ENCODE measurements at places on chromosomes 3 and 15.

DNA sequence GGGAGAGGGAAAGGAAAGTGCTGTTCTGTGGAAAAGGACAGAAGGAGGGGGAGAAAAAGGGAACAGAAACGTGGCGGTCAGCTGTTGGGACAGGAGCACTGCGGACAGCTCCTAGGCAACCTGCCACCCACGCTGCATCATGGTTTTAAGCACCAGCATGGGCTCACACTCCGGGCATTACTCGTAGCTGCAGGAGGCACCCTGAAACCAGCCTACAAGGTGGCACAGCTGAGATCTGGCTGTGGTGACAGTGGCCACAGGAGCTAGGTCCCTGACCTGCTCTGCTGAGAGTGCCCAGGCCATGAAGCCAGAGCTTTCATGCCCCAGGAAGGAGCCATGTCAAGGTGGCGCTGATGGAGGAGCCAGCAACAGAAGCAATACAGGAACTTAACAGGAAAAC lies 161.4 kb upstream of the ST8SIA2 start:
- no peak for DNase-seq

DNA sequence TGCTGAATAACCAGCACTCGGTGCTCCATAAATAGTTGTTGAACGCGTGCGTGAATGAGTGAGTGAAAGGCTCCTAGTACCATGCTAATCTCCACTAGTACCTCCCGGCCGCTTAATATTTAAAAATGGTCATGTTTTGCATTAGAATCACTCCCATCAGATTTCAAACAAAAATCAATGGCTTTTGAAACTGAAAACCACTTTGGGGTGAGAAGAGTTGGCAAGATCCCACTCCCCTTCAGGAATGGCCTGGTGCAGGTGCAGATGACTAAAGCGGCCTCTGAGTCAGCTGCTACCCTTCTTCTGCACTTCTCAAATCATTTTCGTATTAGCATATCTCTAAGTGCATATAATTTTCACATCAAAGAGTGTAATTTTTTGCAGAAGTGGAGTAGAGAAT lies 425.3 kb upstream of the PROK2 start:
- no peak for DNase-seq

DNA sequence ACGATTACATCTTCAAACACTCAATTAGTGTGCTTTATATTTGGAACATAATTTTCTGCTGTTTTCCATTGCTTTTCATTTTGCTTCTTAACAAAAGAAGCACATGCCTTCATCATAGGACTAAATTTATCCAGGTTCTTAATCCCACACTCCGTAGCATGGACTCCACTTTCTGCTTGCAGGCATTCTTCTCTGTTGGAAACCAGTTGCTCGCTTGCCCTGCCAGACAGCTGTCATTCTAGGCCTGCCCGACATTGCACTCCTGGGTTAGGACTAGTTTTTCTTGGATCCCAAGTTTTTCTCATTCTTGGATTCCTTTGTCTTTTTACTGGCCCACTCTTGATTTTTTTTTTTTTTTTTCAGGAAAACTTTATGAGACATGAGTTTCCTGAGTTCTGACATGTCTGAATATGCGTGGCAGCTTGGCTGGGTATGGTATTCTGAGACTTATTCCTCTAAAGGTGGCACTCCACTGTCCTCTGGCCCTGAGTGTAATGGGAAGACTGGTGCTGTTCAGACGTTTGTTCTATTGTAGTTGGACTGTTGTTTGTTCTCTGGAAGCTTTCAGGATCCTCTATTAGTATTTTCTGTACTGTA lies 6.3 kb upstream of the ATP1B3 start:
- DNase-seq = no peak

- DNase-seq = no peak
Measured at GRCh38 chr3:14286887-14287500, 108.4 kb downstream of the LSM3 start.

GRCh38 chr3:171678971-171679492 lies 131.3 kb downstream of the PLD1 start:
- DNase-seq = no peak

GRCh38 chr3:20052851-20053250 lies 12.6 kb downstream of the KAT2B start:
- DNase-seq = no peak

- DNase-seq = peak; percentile 7
Measured at GRCh38 chr15:67433495-67434099, 87.3 kb upstream of the C15orf61 start.

- DNase-seq = no peak
Measured at GRCh38 chr3:48798998-48799397, 48.7 kb downstream of the PRKAR2A start.

- no peak for DNase-seq
Measured at GRCh38 chr3:36837089-36837488, 72.7 kb upstream of the DCLK3 start.

DNA sequence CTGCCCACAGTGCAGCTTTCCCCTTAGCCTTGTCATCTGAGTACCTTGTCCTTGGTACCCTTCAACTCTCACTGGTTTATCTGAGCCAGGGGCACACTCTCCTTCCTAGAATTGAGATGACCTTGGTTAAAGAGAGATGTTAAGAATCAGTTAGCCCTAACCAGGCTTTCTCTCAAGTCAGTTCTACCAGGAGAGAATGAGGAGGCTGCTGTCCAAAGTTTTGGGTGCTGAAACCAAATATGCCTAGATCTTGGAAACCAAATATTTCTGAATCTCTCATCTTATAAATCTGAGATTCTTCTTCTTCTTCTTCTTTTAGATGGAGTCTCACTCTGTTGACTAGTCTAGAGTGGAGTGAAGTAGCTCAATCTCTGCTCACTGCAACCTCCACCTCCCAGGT lies 12.0 kb upstream of the CTXND1 start:
- no peak for DNase-seq

DNA sequence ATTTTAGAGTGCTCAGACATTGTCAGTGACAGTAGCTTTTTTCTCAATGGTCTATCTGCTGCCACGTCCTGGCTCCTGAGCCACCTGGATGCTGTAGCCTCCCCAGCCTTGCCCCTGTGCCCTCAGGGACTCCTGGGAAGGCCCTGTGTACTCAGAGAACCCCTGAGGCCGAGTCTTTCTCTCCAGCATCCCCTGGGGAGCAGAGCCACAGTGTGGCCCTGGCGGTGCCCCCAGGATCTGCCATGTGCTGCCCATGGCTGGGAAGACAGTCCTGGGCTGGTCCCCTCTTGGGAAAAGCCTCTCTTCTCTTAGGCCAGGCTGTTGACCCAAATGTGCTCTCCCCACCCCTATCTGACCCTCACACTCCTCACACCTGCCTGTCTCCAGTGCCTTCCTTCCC lies 5.0 kb downstream of the MYD88 start:
- DNase-seq = no peak

GRCh38 chr15:47726399-47726823 lies 9.1 kb downstream of the SEMA6D start:
- DNase-seq = no peak

- peak; percentile 71 for DNase-seq
Measured at GRCh38 chr3:177832880-177833279, 635.6 kb upstream of the TBL1XR1 start.

GRCh38 chr3:99084156-99084555 lies 182.7 kb upstream of the DCBLD2 start:
- no peak for DNase-seq

- no peak for DNase-seq
Measured at GRCh38 chr3:196193133-196193735, 18.0 kb downstream of the ZDHHC19 start.

GRCh38 chr3:68483041-68483440 lies 449.3 kb downstream of the TAFA4 start:
- no peak for DNase-seq

GRCh38 chr3:15768421-15769255 lies 29.1 kb downstream of the ANKRD28 start:
- peak; percentile 16 for DNase-seq

- no peak for DNase-seq
Measured at GRCh38 chr3:160128056-160128455, 97.2 kb upstream of the C3orf80 start.

DNA sequence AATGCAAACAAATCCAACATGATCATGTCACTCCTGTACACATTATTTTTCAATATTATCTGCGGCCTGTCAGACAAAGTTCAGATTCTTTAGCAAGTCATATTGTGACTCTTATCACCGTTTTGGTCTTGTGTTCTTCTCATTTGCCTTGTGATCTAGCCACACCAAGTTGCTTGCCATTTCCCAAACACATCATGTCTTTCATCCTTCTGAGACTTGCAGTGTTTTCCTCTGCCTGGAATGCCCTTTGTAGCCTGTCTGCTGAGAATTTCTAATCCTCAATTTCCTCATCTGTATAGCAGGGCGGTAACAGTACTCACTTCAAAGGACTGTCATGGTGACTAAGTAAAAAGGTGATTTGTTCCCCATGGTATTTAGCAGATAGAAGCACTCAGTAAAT lies 135.0 kb downstream of the GREM1 start:
- no peak for DNase-seq

GRCh38 chr3:76231258-76231657 lies 445.9 kb upstream of the ZNF717 start:
- no peak for DNase-seq

GRCh38 chr3:10775828-10776227 lies 40.2 kb upstream of the SLC6A11 start:
- no peak for DNase-seq

DNA sequence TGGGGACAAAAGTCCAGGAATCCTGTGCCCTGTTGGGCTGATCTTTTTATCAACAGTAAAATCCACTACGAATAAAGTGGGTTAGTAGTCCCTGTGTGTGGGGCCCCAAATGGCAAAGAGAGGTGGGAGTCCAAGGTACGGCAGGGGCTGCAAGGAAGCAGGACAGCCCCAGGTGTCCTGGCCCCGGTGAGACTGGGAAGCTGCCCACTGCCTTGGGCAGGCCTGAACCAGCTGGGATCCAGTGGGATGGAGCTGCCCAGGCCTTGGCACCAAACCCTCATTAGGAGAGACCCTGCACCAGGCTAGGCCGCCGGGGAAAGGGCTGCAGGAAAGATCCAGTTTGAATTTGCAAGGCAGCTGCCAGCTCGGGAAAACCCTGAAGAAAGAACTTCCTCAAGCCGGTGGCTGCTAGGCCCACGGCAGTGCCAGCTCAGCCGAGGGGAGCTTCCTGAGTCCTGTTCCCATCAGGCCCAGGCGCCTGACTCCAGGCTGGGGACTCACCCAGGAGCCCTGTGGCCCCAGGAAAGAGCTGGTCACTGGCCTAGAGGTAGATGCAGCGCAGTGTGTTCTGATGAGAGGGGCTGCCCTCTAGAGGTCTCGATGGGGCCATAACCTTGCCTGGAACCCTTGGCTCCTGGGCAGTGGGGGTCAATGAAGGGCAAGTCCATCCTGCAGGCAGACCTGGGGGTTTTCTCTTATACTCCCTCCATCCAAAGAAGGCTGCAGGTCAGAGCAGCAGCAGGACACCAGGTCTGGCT lies 14.4 kb upstream of the GNAI2 start:
- DNase-seq = no peak

DNA sequence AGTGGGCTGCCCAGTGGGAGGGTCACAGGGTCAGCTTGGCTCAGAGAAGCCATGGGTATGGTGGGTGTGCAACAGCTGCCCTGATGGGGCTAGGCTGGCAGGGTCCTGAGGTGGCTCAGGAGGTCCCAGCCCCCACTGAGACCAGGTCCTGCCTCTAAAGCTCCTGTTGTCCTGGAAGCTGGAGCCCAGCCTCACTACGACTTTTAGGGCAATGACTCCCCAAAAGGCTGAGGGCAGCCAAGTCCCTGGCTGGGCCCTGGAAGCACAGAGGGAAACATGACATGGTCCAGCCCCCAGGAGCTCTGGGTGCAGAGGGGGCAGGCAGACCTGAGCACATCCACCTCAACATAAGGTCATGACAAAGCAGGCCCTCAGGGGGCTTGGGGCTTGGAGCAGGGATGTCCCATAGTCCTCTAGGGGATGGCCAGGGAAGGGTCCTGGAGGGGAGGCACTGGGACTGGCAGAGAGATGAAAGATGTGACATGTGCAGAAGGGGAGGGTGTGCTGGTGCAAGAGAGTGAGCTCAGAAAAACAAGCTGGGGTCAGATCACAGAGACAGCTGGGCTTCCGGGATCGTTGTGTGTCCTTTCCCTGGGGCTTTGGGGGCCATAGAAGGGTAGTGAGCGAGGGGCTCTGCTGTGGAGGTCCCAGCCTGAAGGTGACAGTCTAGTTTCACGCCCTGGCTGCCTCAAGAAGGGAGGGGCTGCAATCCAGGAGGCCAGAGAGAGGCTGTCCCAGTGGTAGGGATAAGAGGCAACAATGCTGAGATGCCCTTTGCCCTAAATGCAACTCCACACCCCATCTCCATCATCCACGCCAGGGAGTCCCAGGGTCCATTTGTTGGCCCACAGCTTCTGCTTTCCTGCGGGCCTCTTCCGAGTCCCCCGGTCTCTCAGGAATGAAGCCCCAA lies 639 bp upstream of the ITIH3 start:
- DNase-seq = no peak

- no peak for DNase-seq
Measured at GRCh38 chr3:24302396-24302795, 192.3 kb downstream of the THRB start.

DNA sequence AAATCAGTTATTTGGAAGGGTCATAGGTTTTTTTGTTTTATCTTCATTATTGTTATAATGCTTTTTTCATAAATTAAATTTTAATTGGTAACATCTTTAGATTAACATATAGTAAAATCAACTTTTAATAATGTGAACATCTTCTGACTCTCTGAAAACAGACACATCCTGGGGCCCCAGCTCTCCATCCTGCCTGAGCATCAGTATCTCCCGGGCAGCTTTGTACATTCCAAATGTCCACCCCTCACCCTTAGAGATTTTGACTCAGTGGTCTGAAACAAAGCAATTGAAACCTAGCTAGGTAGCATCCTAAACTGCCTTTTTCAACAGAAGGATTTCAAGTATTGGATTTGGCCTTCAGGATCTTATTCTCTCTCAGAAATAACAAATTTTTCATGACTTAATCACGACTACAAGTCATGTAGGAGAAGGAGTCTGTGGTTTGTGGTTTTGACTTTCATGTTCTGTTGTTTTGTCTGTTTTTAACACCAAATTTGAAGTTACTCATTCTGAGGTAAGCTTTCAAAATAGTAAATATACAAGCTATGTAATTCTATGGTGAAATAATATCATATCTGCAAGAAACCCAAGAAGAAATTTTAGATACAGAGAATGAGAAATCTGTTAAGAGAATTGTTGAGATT lies 147.3 kb upstream of the UBE2E2 start:
- no peak for DNase-seq

- no peak for DNase-seq
Measured at GRCh38 chr3:9678493-9678892, 25.1 kb upstream of the CPNE9 start.

GRCh38 chr3:43094851-43095250 lies 11.0 kb downstream of the POMGNT2 start:
- DNase-seq = no peak

GRCh38 chr3:64345371-64345770 lies 120.1 kb upstream of the PRICKLE2 start:
- peak; percentile 11 for DNase-seq

Measured in NCI-H446 (cell line).